ENCODE measurements at places on chromosomes 7 and 10.
A peak's percentile ranks its signal among the peaks of the same experiment; 100 is the strongest.

DNA sequence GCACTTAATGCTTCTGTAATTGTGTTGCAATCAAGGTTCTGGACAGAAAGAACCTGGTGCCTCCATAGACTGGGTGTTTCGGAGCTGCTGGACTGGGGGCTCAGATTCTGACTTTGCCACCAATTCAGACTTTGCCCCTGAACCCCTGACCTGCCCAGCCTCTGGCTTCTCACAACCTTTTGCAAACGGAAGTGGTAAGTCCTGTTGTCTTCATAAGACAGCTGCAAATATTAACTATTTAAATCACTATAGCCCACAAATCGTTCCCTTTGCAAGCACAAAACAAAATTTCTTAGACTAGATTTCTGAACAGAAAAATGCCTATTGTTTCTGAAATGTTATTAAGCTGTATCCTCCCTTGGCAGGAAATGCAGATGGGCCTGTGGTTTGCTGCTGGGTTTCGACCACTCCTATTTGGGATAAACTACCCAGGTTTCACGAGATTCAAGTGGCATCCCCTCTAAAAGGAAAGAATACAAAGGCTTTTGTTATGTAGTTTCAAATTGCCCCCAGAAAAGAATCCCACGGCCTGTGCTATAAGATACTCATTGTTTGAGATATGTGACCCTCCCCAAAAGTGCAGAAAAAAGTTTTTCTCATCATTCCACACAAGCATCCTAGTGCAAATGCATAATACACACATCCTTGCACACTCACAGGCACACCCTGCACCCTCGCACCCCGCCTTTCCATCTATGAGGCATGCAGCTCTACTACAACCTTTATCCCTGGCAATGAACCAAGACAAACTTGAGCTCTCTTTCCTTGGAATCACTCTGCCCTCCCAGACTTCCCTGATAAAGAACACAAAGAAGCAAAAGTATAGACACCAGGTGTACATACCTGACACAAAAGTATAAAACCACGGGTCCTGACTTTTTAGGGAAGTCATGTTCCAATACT lies 209.1 kb downstream of the PRPF18 start:
- DNase-seq: no peak

- DNase-seq: no peak
Measured at GRCh38 chr10:104336821-104337467, 1.3 kb downstream of the ITPRIP start.

- no peak for DNase-seq
Measured at GRCh38 chr10:76643511-76643911, 994.1 kb downstream of the KCNMA1 start.

- no peak for DNase-seq
Measured at GRCh38 chr7:146150153-146150552, 33.6 kb downstream of the CNTNAP2 start.

DNA sequence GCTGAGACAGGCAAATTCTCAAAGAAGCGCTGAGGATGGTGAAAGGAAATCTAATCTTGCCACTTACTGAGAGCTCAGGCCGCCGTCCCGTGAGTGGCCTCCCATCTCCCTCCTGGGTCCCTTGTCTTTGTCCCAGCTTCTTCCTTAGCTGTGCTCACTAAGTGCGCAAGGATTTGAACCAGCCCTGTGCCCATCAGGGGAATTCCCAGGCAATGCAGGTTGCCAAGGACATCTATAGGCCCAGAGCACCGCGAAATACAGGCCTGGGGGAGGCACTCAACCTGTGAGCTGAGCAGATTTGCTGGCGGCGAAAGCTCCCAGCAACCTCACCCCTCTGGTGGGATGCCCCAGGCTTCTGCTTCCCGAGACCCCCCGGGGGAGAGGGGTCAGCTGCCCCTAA lies 64.8 kb downstream of the OAT start:
- DNase-seq: no peak

GRCh38 chr10:43610636-43611035 lies 4.4 kb downstream of the ZNF485 start:
- no peak for DNase-seq

- DNase-seq: no peak
Measured at GRCh38 chr10:35425595-35425994, 89.3 kb downstream of the CCNY start.

DNA sequence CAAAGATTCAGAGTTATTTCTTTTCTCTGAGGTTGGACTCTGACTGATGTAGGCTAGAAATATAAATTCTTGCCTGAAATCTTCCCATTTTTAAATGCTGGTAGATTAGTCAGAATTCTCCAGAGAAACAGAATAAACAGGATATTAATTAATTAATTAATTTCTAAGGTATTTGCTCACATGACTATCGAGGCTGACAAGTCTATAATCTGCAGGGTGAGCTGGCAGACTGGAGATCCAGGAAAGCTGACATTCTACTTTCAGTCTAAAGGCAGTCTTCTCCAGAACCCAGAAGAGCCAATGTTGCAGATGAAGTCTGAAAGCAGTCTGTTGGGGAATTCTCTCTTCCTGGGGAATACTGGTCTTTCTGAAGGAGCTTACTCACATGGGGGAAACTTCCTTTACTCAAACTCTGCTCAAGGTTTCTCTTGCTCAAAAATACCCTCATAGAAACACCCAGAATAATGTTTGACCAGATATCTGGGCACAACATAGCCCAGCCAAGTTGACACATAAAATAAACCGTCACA lies 189.7 kb downstream of the KIF20B start:
- DNase-seq: peak; percentile 20

DNA sequence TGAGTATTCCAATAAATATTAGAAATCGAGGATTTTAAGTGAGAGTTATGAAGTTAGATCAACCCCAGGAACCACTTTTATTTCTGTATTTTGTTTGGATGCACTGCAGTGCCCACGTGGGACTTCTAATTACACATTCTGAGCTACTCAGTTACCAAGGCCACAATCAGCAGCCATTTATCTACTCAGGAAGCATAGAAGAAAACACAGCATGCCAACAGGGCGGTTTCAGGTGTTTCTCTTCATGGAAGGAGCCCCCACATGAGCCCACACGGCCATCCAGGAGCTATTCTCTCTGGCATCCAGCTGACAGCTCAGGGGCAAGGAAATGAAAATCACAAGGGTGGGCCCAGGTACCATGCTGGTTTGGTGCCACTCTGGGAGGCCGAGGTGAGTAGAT lies 266.5 kb upstream of the MKLN1 start:
- DNase-seq: no peak

GRCh38 chr10:12957081-12957480 lies 44.4 kb downstream of the CCDC3 start:
- no peak for DNase-seq

- no peak for DNase-seq
Measured at GRCh38 chr7:36393826-36394225, 4.2 kb downstream of the ANLN start.
